ENCODE measurements at places on chromosomes 1 and 21.

DNA sequence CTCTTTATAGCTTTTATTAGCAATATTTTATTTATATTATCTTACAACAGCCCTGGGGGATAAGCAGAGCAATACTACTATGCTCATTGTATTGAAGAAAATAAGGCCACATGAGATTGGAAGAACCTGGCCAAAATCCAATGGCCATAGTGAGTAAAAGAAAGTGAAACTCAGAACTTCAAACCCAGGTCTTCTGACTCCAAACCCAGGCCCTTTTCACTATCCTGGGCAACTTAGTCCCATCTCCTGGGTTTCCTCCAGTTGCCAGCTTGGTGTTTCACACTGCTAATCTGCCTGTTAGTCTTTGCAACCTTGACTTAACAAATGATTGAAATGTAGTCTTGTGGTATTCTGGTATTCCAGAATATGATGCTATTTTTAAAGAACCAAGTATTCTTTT lies 22.4 kb upstream of the EXO1 start:
- DNase-seq: no peak

GRCh38 chr1:160373696-160374095 lies 6.8 kb downstream of the NHLH1 start:
- DNase-seq: no peak

DNA sequence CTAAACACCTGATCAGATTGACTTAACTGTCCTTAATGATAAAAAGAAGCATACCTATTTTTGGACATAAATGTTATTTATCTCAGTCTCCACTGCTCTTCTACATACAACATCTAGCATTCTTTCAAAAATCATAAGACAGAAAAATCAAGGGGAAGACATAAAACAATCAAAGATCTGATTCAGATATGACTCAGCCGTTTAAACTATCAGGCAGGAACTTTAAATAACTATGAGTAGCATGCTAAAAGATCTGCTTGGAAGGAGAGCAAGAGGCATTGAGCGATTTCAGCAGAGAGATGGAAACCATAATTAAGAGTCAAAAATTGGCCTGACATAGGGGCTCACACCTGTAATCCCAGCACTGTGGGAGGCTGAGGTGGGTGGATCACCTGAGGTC lies 27.2 kb upstream of the SLC22A15 start:
- no peak for DNase-seq

GRCh38 chr1:12128120-12128519 lies 38.7 kb upstream of the TNFRSF1B start:
- DNase-seq: no peak
